ENCODE measurements at places on chromosomes 7 and 10. TPM values are rescaled to one million over a fixed set of nuclear protein-coding genes. Genes with fewer than 3 reads are reported as not detected.

The CACNA2D1 gene
- not detected for total RNA-seq

GRCh38 chr7:20475756-20476155, 139.7 kb upstream of the ABCB5 start:
- H3K4me3 ChIP-seq: no peak overlapping the region
- DNase-seq: no peak
- H3K27me3 ChIP-seq: no peaks in the 10 kb centered on the region

- no peak for DNase-seq
- H3K27ac ChIP-seq: peak overlapping the region; percentile 68
- H3K4me3 ChIP-seq: no peak overlapping the region
- peaks cover 18% of the 10 kb centered on the region for H3K36me3 ChIP-seq
- peaks cover 10% of the 10 kb centered on the region for H3K27me3 ChIP-seq
- H3K4me1 ChIP-seq: peaks cover 36% of the 10 kb centered on the region
Measured at GRCh38 chr10:110141185-110141584, 66.2 kb upstream of the MXI1 start.

DNA sequence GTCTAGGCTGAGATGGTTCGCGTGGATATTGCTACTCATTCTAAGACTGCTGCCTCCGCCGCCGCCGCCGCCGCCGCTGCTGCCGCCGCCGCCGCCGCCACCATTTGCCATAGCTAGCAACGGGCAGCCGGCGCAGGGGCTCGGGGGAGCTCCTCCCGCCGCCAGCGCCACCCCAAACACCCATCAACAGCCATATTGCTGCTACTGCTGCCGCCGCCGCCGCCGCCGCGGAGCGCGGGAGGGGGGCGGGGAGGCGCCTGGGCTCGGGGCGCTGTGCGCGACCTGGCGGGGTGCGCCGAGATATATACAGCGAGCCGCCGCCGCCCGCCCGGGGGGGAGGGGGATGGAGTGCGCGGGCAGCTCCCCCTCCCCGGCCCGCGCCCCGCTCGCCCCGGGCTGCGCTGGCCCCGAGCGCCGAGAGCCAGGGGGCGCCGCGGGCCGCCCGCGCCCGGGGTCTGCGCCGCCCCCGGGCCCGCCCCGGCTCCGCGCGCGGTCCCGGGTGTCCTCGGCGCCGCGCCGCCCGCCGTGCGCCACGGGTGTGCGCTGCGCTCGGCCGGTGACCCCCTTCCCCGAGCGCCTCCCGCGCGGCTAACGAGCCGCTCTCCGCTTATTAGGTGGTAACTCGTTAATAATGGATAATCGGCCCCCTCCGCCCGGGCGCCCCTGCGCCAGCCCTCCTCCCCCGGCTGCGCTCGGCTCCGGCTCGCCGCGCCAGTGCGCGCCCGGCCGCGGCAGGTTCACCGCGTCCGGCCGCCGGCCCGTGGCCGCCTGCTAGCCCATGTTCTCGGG, at the start of gene KCNMA1:
Gene KCNMA1 (minus strand): TSS at position 277 of the 789 bp plus-strand sequence.
- no peak within 1 kb of the TSS for H3K4me3 ChIP-seq
- no peak for DNase-seq
- H3K36me3 ChIP-seq: no peaks in the 10 kb centered on the region
- peaks cover 73% of the 10 kb centered on the region for H3K27me3 ChIP-seq
- H3K27ac ChIP-seq: peak within 1 kb of the TSS; percentile 54

Measured in activated CD4-positive, alpha-beta T cell treated with anti-CD3 and anti-CD28 coated beads, Interleukin-2, amount 10 ng/mL, durations not matched to agents 7 days and 5 days (primary cell).